ENCODE measurements at places on chromosomes 2 and 18.
A peak's percentile ranks its signal among the peaks of the same experiment; 100 is the strongest.

- no peak for DNase-seq
Observed at GRCh38 chr2:68556381-68556780, 87.0 kb upstream of the PROKR1 start.

- DNase-seq, result no peak
Observed at GRCh38 chr2:100237163-100237562, 85.1 kb downstream of the LONRF2 start.

DNA sequence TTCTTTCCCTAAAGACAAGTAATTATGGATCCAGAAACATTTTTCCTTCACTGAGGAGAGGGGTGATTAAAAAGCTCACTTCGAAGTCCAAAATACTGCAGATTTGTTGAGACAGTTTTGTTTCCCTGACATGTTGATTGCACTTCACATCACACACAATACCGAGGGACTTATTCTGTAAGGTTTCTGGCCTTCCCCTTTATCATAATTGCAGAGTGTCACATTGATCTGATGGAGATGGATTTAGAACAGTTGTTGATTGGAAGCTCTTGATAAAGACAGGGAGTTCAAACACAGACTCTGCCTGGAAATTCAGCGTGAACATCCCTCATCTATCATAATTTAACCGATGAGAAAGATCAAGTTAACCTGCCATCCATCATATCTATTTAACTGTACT lies 163.6 kb downstream of the PTPRM start:
- DNase-seq, result no peak

- DNase-seq, result no peak
Observed at GRCh38 chr2:98726205-98726604, 4.7 kb downstream of the MGAT4A start.

GRCh38 chr2:146305164-146305563 lies 1539.7 kb upstream of the ACVR2A start:
- DNase-seq, result no peak

DNA sequence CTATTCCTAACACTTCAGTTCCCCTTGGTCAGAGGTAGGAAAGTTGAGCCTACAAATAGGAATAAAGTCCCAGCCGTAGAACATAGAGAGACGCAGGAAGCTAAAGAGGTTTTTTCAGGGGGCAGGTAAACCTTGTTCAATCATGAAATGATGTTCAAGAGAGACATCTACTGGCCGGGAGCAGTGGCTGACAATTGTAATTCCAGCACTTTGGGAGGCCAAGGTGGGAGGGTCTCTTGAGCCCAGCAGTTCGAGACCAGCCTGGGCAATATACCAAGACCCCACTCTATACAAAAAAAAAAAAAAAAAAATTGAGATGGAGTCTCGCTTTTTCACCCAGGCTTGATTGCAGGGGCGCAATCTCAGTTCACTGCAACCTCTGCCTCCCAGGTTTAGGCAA lies 66.7 kb upstream of the DNAJC10 start:
- peak; percentile 35 for DNase-seq

DNA sequence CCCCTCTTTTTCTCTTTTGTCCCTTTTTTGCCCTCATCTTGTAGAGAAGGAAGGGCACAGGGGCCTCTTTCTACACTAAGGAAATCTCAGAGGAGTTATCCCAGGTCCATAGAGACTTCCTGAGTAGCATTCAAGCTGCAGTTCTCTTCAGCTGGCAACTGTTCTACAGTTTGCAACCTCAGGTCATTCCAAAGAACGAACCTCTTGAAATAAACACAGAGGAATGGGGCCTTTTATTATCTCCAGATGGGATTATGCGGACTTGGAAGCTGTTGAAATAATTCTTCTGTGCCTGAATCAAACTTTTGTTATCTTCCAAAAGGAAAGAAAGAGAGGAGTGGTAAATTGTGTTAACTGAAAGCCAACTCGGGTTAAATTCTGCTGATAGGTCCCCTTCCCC lies 31.0 kb upstream of the NFE2L2 start:
- DNase-seq, result no peak

DNA sequence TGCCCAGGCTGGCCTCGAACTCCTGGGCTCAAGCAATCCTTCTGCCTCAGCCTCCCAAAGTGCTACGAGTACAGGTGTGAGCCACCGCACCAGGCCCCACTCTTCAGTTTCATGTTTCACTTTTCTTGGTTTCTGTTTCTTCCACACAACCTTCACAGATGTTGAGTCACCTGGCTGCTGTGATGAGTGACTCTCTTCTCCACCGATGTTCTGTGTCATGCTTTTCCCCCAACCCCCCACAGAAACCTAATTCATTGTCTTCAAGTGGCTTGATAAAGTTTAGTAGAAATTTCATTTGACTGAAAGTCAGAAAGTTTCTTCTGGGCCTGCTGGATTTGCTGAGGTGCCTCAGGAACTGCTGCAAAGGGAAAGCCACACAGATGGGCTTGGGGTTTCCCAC lies 78.5 kb downstream of the SPHKAP start:
- DNase-seq, result no peak

- DNase-seq, result peak; percentile 47
Observed at GRCh38 chr2:108534584-108535356, 500 bp downstream of the LIMS1 start.

DNA sequence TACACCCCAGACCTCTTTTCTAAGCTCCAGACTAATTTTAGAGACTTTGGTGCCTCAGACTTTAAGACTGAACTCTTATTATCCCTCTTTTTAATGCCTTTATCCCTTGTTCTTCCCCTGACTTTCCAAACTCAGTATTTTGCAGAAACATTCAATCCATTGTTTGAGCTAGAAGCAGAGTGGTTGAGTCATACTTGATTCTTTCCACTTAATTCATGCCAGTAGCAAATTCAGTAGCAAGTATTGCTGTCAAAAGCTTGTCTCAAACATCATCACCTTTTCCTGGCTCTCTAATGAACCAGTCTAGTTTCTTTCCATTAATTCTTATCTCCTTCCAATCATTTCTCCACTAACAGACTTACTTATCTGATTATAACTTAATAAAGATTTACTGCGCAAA lies 699.7 kb upstream of the ZNF804A start:
- DNase-seq, result no peak

DNA sequence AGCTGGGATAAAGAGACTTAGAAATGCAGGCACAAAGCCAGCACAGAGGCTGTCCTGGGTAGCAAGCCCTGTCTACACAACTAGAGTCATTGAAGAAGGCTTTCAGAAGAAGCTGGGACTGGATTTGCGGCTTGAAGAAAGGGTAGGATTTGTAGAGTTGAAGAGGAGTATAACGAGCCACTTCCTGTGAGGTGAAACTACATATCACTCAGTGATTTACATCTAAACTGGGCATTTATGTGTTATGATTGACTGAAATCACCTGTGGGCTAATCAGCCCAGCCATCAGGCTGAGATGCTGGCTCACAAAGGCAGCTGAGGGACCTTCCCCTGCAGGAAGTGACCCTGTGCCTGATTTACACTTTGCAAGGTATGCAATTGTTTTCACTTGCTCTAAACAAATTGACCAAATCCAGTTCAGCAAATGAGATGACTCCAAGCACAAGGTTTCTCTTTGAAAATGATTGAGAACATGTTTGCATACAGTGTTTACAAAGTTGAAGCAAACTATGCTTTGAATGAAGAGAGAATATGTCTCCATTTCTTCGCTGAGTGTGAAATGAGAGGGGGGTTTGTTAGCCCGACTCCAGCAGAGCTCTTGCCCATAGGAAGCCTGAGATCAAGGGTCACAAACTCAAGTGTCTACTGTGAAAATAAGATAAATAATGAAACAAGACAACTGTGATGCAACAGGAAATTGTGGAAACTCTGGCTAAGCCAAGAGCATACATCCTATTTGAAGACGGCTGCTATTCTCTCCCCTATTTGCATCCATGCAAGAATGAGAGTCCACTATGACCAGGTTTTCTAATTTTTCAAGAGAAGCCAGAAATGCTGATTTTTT lies 69.3 kb upstream of the HK2 start:
- DNase-seq, result no peak

- DNase-seq, result no peak
Observed at GRCh38 chr2:160294339-160294803, 94.3 kb upstream of the ITGB6 start.

GRCh38 chr2:240440704-240441320 lies 5.3 kb downstream of the GPC1 start:
- no peak for DNase-seq

- peak; percentile 31 for DNase-seq
Observed at GRCh38 chr18:9792565-9793245, 84.6 kb downstream of the RAB31 start.

- DNase-seq, result no peak
Observed at GRCh38 chr18:35282353-35282752, 7.7 kb downstream of the ZSCAN30 start.

GRCh38 chr2:226159875-226160479 lies 639.6 kb downstream of the IRS1 start:
- DNase-seq, result no peak

DNA sequence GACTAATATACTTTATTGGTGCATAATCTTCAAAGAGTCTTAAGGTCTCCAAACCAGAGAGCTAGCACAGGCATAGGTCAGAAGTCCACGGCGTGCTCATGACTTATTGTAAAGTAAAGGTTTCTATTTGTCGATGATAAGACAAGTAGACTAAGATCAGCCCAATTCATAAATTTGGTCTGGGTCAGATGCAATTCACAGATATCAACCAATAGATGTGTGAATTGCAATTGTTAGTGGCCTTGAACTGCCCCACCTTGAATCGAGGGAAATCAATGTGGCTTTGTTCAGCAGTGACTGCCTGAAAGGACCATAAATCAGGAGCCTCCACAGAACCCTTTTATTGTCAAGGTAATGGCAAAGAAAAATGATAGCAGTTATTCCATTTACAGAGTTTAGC lies 39.1 kb upstream of the CPS1 start:
- no peak for DNase-seq

DNA sequence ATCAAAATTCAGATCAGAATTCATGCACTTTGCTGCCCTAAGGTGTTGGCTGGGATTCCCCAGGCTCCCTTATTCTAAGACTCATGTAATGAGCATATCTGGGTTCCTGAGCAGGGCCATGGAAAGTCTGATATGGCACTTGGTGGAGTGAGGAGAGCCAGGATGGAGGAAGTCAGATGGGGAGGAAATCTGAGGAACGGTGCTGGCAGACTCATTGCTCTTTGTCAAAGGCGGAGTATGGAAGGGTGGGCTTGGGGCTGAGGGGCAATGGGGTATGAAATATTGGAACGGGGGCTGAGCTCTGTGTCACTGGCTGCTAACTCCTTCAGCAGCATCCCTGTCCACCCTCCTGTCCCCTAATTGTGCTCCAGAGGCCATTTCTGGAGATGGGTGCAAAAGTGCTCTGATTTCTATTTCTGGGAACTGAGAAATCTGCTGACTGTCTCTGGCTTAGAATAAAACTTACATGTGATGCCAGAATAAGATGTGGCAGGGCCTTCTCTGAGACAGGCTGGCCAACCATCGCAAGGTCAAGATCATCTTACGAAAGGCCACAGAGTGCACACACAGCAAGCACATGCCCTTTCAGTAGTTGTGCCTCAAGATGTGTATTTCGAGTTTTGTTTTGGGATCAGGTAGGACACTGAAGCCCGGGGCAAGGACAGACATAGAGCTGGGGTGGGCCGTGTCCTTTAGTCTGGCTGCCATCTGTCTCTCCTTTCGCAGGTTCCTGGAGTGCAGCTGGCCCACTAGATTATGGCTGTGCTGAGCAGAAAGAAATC lies 480.0 kb upstream of the HS6ST1 start:
- no peak for DNase-seq

DNA sequence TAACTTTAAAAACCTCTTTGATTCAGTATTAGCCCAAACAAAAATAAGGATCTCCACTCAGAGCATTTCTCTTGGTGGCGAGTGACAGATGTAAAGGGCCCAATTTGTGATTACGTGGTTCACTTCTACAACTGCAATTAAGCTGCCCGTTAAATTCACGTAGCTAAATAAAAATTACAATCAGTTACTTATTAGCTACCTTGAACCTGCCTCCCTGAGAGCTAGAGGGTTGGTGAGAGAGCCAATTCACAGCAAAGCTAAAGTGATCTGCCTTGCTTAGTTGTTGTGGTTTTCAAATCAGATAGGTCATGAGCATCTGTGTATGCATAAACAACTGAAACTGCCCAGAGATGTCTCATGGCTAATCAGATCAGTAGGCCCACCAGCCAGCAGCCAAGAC lies 156.7 kb downstream of the RNF152 start:
- DNase-seq, result no peak

DNA sequence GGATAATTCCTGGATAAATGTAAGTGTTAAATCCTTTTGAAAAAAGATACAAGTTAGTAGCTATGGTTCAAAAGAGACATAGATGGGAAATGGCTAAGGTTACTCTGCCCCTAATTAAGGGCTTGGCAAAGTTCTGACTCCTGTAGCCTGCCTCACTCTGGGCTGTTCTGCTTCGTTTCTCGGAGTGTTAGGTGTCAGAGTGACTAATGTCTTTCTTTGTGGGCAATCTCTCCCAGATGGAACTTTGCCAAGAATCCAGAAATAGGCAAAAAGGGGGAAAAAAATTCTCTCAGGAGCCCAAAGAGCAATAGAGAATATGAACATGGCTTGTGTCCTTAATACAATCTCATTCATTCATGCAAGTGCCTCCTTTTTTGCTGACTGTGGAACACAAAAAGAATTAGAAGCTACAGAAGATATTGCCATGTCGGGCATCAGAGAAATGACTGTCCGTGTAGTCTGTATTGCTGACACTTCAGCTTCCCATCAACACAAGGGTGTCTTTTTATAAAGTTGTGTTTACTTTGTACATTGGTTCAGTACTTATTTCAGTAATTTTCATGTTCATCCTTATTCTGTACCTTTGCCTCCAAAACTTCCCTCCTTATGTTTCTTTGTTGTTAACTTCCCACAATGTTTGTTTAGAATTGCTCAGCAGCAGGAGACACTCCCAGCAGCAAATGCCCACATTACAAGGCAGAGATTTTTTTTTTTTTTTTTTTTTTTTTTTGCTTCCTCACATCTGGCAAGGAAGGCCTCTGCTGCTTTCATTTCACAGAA lies 134.0 kb downstream of the FTCDNL1 start:
- no peak for DNase-seq

DNA sequence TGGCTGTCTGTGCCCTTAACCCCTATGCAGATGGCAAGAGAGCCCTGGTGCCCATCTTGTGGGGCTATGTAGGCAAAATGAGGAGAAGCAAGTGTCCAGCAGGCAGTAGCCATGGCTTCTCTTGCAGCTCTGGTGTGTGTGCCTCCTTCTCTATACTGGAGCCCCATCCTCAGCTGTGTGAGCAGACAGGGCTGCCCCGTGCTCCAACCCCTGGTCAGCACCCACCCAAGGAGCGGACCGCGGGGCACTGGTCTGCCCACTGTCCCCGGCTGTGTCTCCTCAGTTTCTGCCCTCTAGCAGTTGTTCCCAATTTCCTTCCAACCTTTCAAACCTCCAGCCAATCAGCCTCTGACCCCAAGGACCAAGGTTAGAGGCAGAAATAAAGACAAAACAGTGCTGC lies 134.9 kb upstream of the GLI2 start:
- DNase-seq, result no peak
